GM04503 (cell line): ENCODE measurements at places on chromosomes 13 and 19.

DNA sequence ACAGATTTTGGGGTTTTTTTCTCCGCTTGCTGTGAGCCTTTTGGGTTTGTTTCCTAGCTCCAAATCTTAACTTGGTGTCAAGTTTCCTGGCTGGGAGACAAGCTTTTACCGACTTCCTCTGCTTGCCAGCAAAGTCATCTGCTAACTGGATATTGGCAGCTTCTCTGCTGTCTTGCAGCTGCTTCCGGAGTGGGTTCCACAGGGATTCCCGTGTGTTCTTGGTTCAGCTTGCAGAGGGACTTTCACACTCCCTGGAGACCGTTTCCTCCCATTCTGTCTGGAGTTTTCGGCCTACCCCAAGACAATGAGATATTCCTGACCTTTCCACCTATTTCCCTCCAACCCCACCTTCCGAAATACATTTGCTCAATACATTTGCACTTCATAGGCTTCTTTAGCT, 2.2 kb upstream of the COLGALT1 start:
- peak; percentile 81 for DNase-seq

DNA sequence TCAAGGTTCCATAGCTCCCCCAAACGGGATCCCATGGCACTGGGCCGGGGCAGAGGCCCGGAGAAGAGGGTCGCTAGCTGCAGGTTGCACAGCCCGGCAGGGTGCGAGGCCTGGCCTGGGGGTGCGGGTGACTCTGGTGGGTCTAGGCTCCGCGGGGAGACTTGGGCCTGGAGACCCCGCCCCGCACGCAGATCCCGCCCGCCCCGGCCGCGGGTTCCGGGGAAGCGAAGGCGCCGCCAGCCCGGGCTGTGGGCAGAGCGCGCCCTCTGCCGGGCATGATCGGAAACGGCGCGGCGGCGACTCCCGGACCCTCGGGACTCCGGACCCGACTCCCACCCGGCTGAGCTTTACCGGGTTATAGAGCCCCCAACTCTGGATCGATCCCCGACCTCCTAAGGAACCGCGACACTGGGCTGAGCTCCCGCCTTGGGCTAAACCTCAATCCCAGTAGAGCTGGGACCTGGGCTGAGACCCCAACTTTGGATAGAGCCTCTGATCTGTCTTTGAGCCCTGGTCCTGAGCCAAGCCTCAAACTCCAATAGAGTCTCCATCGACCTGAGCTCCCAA, 3.1 kb upstream of the TNFAIP8L1 start:
- DNase-seq: no peak

GRCh38 chr13:105050686-105051085, 1484.8 kb downstream of the EFNB2 start:
- DNase-seq: no peak

- DNase-seq: no peak
These were observed 182.7 kb upstream of the CSNK1A1L start for GRCh38 chr13:37288057-37288720.

DNA sequence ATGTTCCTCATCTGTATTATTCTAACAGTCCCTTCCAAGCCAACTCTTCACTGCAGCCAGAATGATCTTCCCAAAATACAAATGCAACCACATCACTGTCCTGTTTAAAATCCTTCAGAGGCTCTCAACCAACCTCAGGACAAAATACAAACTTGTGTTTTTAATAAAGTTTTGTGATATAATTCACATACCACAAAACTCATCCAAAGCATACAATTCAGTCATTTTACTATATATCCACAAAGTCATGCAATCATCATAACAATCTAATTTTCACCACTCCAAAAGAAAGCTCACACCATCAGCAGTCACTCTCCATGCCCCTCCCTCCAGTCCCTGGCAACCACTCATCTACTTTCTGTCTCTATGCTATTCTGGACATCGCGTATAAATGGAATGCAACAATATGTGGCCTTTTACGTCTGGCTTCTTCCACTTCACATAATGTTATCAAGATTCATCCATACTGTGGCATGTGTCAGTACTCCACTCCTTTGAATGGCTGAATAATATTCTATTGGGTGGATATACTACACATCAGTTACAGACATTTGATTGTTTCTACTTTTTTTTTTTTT, 81.7 kb upstream of the DOCK9 start:
- DNase-seq: no peak

DNA sequence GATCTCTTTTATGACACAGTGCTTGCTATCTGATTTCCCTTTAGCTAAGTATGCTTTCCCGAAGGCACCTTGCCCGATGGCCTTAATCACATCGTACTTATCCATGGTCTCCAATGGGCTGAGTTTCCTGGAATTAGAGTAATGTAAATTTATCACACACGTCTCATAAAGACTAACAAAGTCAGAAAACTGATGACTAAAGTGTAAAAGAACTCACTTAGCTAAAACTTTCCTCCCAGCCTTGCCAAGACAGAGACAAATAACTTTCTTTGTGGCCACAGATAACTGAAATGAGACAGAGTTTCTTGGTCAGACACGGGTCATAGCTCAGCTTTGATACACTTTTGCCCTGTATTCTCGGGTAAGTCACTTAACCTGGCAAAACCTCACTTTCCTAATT, 1.5 kb downstream of the NEK5 start:
- DNase-seq: peak; percentile 1

GRCh38 chr19:48779636-48780035, 24.3 kb downstream of the FGF21 start:
- no peak for DNase-seq

DNA sequence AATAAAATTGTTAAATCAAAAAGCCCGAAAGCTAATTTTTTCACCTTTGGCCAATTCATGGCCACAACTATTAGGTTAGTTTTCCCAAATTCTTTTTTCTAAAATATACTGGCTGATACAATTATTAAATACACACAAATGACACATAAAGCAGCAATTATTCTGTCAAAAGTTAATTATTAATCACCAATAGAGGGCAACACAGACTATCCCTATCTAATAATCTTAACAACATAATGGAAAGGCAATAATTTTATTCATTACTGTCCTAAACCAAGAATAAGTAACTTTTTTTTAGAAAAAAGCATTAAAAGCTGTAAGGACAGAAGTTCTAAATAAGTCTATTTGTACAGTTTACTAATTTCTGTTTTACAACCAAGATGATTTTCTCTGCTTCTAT, 51.7 kb downstream of the KATNAL1 start:
- DNase-seq: no peak

DNA sequence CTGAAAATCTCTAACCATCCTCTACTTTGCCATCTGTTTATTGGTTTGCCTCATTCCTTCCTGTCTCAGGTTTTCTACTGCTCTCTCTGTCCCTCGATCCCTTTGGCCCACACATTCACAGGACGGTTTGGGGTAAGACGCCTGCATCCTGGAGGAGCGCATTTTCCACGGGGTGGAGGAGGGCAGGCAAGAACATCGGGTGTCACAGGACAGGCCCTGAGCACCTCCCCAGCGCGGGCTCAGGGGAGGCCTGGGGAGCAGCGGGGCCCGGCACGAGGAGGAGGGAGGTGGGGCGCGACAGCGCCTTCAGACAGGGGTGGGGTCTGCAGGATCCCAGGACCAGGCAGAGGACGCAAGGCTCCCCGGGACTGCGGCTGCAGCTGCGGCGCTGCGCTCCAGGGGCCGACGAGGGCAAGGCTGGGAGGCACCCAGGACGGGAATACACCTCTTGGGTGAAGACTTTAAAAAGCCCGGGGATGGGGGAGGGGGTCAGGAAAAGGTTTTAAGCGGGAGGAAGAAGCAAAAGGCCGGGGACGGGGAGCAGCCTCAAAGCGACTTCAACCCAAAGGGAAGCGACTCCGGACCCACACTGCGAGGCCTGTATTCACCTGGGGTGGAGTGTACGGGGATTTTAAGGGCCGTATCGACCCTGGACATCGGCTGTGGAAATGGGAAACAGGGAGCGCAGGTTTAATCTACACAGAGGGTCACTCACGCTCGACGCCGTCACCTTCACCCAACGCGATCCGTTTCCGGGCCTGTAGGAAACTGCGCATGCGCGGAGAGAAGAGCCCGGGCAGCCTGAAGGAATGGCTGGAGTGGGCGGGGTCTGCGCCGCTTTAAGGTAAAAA, at the start of gene ZNF415:
TSS of gene ZNF415 (minus strand) at position 770 of the 851 bp plus-strand sequence. CDS start 10,234 bp downstream, outside the sequence.
- DNase-seq: no peak

GRCh38 chr13:113526466-113527220, 36.1 kb upstream of the DCUN1D2 start:
- DNase-seq: no peak

GRCh38 chr13:24116131-24116530, 44.4 kb upstream of the SPATA13 start:
- no peak for DNase-seq

DNA sequence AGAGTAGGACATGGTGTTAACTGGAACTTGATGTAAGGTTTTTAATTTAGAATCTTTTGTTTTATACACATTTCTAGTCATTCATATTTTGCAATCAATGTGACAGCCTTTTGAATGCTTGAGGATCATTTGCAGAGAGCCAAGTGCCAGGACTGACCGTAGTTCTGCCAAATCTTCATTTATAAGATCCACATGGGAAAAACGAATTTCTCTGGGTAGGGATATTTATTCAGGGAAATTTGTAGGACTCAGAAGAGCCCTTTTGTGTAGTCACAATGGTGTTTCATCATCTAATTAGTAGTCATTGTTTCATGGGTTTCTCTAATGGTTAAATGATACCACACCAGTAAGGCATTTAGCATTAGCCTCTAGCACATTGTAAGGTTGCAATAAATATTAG, 161.1 kb downstream of the LMO7 start:
- no peak for DNase-seq

DNA sequence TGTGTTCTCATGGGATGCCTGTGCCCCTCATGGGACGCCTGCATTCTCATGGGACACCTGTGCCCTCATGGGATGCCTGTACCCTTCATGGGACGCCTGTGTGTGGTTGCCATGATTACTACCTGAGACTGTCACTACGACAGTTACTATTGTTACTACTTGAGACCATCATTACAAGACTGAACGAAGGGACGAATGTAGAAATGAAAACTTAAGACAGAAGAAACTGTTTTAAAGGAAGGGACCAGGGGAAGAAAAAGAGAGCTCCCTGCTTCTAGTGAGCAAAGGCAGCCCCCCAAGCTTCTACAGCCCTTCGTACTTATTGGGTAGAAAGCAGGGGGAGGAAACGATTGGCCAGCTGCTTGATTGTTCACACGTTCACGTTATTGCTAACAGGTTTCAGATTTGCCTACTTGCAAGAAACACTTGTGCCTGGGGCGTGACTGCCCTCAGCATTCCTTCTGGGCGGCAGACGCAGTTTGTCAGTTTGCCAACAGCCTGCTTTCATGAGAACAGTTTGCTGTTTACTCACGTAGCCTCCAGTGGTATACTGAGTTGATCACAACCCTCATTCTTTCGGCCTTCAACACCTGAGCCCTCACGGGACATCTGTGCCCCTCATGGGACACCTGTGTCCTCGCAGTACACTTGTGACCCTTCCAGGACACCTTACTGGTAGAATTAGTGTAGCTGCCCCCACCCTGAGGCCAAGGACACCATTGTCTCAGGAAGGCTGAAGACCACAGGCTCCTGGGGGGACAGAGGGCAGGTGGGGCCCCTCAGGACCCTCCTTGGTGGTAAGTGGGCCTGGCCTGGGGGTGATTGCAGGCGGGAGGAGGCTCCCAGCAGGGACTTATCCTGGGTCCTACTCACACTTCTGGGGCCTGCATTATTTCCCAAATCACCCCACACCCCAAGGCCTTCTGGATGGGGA, 2.5 kb upstream of the S1PR4 start:
- DNase-seq: peak; percentile 50

DNA sequence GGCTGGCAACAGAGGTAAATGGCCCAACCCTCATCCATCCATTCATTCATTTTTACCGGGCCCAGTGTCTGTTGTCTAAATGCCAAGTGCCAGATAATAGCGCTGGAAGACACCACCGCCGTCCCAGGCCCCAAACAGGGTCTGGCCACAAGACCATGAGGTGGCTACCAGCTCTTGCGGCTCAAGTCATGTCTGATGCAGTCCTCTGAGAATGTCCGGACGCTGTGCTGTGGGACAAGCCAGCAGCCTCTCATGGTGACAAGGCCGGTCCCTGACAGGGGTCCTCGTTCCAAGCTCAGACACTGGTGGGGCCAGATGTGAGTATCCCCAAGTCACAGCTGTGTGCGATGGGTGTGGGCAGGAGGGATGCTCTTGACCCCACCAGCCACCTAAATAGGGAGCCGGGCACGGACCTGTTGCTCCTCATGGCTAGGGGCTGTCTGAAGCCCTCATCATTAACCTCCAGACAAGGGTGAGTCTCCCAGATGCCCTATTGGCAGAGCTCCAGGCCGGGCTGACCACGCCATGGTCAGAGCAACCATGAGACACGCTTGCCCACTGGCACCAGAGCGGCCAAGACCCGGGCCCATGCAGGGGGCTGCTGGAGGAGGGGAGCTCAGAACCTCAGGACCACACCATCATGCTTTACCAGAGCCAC, 58.4 kb downstream of the MLLT1 start:
- DNase-seq: no peak
